ENCODE measurements at places on chromosomes 13 and 19.

- no peak for DNase-seq
Observed at GRCh38 chr19:35978832-35979365, 16.1 kb upstream of the SDHAF1 start.

DNA sequence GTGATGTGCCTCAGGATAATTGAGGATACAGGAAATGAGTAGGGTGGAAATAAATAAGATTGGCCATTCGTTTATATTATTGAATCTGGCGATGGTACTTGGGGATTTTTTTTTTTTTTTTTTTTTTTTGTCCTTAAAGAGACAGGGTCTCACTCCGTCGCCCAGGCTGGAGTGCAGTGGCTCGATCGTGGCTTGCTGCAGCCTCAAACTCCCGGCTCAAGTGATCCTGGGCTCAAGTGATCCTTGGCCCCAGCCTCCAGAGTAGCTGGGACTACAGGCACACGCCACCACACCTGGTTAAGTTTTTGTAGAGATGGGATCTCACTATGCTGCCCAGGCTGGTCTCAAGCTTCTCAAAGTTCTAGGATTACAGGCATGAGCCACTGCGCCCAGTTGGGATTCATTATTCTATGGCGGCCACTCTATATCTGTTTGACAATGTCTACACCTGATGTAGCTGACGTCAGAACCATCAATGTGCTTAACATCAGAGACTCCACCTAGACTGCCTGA lies 2.7 kb upstream of the MAMSTR start:
- no peak for DNase-seq

- no peak for DNase-seq
Observed at GRCh38 chr19:13302526-13303270, 152.5 kb downstream of the IER2 start.

- DNase-seq, result no peak
Observed at GRCh38 chr19:16892436-16892835, 3.6 kb downstream of the F2RL3 start.

GRCh38 chr13:43223216-43223615 lies 199.8 kb downstream of the DNAJC15 start:
- DNase-seq, result no peak

- DNase-seq, result no peak
Observed at GRCh38 chr19:1715540-1715939, 37.8 kb upstream of the ONECUT3 start.

DNA sequence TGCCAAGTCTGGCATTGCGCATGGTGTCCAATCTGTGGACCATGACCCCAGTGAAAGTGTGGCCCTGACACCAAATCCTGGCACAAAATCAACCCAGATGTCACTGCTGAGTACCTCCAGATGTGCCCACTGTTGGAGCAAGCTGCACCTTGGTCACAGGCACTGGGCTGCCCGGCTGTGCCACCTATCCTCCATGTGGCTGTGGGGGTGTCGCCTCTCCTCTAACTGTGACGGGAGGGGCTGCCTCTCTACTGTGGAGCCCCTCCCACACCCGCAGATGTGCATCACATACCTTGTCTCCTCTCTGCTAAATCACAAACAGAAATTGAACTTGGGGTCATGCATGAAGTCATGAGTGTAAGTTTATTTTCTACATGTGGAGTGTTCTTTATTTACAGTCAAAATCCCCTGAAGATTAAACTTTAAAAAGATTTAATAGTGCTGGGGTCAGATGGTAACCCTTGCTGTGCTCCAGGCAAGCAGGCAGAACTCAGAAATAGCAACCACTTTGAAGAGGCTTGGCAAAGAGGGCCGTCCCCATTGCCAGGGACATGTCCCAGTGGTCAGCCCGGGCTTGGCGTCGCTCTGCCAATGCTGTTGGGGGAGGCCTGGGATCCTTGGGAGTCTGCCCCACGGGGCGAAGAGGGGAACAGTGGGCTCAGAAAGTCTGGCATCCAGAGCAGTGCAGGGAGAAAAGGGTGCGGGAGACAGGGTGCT lies 46.4 kb upstream of the ZNF536 start:
- no peak for DNase-seq

DNA sequence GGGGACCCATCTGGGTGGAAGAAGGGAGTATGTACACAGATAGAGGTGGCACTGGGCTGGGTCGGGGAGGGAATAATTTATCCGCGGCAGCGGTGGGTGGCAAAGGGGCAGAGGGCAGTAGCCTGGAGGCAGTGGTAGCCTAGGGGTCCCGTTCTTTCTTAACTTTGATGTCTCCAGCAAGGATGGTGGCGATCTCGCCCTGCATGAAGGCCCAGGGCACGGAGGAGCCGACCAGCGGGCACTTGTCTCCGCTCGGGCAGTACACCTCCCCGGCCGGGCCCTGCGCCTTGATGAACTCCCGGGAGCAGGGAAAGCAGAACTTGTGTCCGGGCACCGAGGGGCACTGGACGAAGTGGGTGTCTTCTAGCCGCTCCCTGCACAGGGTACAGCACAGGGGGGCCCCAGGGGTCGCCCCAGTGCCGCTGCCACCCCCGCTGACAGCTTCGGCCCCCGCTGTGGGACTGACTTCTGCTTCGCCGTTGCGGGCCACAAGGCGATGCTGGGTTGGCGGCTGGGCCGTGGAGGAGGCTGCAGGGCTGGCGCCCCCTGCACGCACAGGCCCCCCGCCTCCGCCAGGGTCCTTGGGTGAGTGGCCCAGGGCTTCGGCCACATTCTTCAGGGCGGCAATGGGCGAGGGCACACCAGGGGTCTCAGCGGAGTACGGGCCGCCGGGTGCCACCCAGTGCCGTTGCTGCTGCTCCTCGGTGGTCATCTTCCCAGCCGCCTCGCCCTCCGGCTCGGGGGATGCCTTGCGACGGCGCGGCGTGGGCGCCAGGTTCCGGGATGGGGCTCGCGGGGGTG lies 1.9 kb downstream of the IRF2BP1 start:
- DNase-seq, result no peak

GRCh38 chr13:30844548-30845296 lies 61.3 kb upstream of the MEDAG start:
- no peak for DNase-seq

GRCh38 chr13:112204346-112205327 lies 137.7 kb downstream of the SOX1 start:
- DNase-seq, result no peak

DNA sequence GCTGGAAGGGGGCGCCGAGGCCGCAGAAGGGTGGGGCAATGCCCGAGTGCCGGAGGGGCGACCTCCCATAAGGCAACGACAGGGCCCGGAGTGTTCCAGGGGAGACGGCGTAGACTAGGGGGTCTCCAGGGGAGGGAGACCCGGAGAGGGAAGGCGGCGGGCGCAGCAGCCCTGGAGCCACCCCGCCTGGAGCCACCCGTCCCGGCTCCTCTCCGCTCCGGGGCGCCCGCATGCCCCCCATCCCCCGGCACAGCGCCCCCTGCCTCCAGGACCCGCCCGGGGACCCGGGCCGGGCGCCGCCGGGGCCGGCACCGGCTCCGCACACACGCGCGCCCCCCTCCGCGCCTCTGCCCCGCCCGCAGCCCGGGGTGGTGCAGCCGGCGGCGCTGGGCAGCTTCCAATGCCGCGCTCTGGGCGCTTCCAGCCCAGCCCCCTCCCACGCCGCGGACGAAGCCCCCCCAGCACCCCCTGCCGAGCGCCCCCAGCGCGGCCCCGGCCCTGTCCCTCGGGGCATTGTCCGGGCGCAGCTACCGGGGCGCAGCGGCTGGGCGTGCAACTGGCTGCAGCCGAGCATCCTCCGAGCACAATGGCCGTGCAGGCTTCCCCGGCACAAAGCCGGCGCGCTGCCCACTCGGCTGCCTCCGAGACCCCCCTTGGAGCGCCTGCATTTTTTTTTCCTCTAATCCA lies 519 bp downstream of the PTPRS start:
- DNase-seq, result no peak

DNA sequence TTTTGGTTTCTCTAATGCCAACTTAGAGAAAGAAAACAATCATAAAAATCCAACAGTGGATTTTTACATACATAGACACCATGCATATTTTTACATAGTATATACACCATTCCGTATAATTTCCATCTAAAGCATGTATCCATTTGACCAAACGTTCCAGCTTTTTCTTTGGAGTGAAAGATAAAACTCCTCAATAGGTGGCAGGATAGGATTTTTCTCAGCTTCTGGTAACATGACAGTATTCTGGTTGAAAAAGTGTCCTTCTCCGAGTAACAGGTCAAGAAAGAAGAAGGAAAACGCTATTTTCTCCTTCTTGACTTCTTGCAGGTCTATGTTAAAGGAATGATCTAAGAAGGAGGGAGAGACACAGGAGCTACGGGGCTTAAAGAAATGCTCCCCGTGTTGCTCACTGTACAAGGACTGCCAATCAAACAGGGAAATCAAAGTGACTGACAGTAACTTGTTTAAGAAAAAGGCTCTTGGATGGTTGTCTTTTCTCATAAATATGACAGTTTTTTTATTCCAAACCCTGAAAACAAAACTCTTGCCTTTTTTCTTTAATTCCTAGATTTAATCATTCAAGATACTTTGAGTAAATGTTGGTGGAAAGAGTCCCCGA lies 11.5 kb downstream of the FLT1 start:
- DNase-seq, result no peak

DNA sequence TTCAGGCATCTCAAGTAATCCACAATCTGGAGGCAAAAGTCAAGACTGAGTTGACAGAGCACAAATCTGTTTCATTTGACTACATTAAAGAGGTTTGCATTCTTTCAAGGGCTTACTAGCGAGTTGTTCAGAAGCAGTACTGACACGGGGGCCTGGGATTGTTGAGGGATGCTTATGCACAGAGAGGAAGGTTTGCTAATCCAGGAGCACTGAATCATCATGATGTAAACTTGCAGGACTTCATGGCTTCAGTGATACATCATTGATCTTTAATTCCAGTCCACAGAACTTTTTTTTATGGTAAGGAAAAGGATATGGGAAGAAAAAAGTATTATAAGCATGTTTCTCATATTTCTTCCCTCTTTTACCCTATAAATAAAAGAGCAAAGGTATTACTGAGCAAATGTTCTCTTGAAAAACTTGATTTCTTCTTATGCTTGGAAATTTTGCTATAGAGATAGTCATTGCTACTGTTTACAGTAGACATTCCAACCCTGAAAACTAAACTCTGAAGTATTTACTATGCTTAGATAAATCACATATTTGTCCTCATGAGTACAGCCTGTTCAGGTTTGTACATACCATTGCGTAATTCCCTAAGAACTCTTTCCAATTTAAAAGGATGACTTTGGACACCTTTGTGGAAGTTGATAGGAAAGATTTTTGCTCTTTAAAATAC lies 65.8 kb upstream of the KPNA3 start:
- DNase-seq, result no peak

DNA sequence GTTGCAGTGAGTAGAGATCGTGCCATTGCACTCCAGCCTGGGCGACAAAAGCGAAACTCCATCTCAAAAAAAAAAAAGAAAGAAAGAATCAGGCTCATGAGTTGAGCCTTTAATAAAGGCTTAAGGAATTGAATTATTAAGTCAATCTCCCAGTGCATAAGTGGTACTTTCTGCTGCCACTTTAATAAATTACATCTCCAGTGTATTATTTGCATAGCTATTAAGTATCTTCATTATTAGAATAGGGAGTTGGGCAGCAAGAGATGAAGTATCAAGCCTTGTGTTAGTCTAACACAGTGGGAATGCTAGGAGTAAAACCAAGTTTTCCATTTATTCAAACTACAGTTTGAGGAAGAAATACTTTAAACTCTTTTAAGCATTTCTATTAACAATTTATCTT lies 15.6 kb upstream of the FAM124A start:
- no peak for DNase-seq

DNA sequence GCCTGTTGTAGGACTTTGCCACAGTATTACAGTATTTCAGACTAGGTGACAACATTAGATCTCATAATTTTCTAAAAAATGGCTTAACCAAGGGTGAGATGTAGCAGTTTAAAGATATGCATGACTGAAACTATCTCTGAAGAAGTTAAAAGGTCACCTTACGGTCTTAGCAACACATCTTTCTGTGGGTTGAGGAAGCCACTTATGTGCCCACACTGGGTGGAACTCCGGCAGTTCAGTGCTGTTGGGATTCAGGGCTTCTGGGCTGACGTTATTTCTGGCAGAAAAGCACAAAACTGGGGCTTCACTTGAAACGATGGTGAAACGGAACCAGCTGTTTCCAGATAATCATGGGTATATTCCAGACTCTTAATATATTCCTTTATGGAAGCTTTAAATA lies 697.3 kb downstream of the PCDH9 start:
- no peak for DNase-seq

DNA sequence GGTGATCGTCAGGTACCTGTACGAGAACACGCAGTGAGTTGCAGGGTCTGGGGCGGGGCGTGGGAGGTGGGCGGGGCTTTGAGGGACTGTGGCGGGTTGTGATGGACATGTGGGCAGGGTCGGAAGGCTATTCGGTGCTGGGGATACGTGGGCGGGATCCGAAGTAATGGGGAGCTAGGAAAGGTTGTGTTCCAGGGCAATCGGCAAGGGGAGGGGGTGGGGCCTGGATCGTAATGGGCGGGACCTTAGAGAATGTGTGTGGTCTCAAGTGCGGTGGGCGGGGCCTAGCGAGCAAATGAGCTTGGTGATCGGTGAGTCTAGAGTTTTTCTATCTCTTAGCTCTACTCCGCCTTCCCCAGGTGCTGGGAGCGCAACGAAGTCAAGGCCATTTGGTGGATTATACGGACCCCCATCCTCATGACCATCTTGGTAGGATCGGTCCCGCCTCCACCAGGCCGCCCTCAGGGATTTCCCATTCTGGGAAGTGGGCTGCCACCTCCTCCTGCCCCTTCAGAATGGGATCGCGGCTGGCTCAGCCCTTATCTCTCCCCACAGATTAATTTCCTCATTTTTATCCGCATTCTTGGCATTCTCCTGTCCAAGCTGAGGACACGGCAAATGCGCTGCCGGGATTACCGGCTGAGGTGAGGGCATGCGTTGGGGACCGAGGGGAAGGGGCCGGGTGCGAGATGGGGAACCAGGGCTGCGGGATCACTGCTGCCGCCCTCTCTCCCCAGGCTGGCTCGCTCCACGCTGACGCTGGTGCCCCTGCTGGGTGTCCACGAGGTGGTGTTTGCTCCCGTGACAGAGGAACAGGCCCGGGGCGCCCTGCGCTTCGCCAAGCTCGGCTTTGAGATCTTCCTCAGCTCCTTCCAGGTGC lies 9.6 kb downstream of the GIPR start:
- no peak for DNase-seq

GRCh38 chr13:21218351-21219035 lies 42.0 kb downstream of the MRPL57 start:
- peak; percentile 53 for DNase-seq

- no peak for DNase-seq
Observed at GRCh38 chr19:47378246-47378645, 29.1 kb downstream of the DHX34 start.

DNA sequence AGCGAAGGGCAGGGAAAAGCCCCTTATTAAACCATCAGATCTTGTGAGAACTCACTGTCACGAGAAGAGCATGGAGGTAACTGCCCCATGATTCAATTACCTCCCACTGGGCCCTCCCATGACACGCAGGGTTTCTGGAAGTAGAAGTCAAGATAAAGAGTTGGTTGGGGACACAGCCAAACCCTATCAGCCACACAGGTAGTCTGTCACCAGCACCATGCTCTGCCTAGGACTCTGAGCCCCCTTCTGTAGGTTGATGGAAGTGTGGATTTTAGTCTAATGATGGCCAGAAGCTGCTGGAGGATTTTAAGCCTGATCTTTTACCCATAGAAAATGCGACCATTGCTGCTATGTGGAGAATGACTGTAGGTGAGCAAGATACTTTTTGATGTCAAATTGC lies 60.8 kb downstream of the ARHGEF7 start:
- DNase-seq, result no peak

Measured in KG1 (cell line).